ENCODE measurements at places on chromosomes 1 and 21. TPM values are rescaled to one million over a fixed set of nuclear protein-coding genes. Genes with fewer than 3 reads are reported as not detected.

The HECTD3 gene
- total RNA-seq: 17.6 TPM

The ZYG11A gene
- total RNA-seq: 2.3 TPM

The TRPM2 gene
- 7.0 TPM for total RNA-seq

The RSPO1 gene
- 0.09 TPM for total RNA-seq

The C1orf94 gene
- total RNA-seq: not detected

The CHIA gene
- not detected for total RNA-seq

The TMEM201 gene
- 15.1 TPM for total RNA-seq

The IGSF21 gene
- total RNA-seq: not detected

The MCOLN2 gene
- 2.8 TPM for total RNA-seq

The WNT9A gene
- total RNA-seq: 8.7 TPM

The SYT11 gene
- total RNA-seq: 1.3 TPM

The FMO4 gene
- total RNA-seq: 0.50 TPM

The KCNN3 gene
- 0.02 TPM for total RNA-seq

The PROX1 gene
- total RNA-seq: 0.12 TPM

The SPRR4 gene
- not detected for total RNA-seq

The VPS72 gene
- 45.9 TPM for total RNA-seq

The ANGPTL3 gene
- not detected for total RNA-seq

The CD1C gene
- total RNA-seq: not detected

The SLC2A5 gene
- 0.04 TPM for total RNA-seq

The PGLYRP3 gene
- total RNA-seq: not detected

The PDE9A gene
- total RNA-seq: 1.1 TPM

The PTPRC gene
- total RNA-seq: not detected

The INSRR gene
- total RNA-seq: not detected

The AIM2 gene
- total RNA-seq: not detected

The MYBPH gene
- total RNA-seq: not detected

The CD160 gene
- not detected for total RNA-seq

The KRTAP21-2 gene
- total RNA-seq: not detected

The GJB3 gene
- total RNA-seq: 6.2 TPM

The KIF1B gene
- 14.5 TPM for total RNA-seq

The PGD gene
- 1,170 TPM for total RNA-seq

The CENPS gene
- 29.3 TPM for total RNA-seq

The GBP4 gene
- not detected for total RNA-seq

The PCP4L1 gene
- total RNA-seq: 0.13 TPM

The RORC gene
- total RNA-seq: 0.05 TPM

The FCRL4 gene
- not detected for total RNA-seq

The SLFNL1 gene
- total RNA-seq: 0.09 TPM

The ZBTB8B gene
- total RNA-seq: not detected

The ZNF683 gene
- not detected for total RNA-seq

The PLA2G2F gene
- total RNA-seq: not detected

The ISG20L2 gene
- 44.0 TPM for total RNA-seq

The PPP2R5A gene
- 23.1 TPM for total RNA-seq

The CHRNB2 gene
- 0.49 TPM for total RNA-seq

The GPR52 gene
- total RNA-seq: not detected

The FNBP1L gene
- total RNA-seq: 21.7 TPM

The FBXO28 gene
- total RNA-seq: 23.4 TPM

The SRGAP2B gene
- 16.9 TPM for total RNA-seq
